Stimulated activated naive B cell treated with anti-CD40 and anti-IgM and Interleukin-4, amounts not matched to agents 10 μg/mL and 1 μg/mL and 100 μg/mL, for 72 hours (primary cell): ENCODE measurements at places on chromosomes 11 and 22.

- no peak for DNase-seq
Observed at GRCh38 chr11:61956191-61957020, 6.3 kb downstream of the BEST1 start.

- DNase-seq: no peak
Observed at GRCh38 chr11:69892986-69893555, 73.9 kb upstream of the FGF3 start.

DNA sequence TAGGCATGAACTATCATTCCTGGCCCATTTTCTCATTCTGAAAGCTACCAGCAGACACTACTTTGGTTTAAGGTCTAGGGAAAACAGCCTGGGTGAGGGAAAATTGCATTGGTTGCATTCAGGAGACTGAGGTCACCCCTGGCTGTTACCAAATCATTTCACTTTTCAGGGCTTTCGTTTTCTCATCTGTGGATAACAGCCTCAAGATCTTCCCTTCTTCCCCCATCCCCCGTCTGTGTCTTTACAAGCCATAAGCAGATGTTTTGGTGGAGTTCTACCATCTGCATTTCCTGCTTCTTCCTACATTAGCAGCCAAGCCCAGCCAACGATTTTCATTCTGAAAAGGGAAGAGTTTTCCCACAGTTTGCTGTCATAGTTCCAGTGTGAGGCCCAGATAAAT lies 130.4 kb downstream of the HIPK3 start:
- DNase-seq: no peak

- no peak for DNase-seq
Observed at GRCh38 chr11:32830413-32830738, 649 bp downstream of the PRRG4 start.

- DNase-seq: no peak
Observed at GRCh38 chr11:31812383-31813381, 1.6 kb upstream of the PAX6 start.

DNA sequence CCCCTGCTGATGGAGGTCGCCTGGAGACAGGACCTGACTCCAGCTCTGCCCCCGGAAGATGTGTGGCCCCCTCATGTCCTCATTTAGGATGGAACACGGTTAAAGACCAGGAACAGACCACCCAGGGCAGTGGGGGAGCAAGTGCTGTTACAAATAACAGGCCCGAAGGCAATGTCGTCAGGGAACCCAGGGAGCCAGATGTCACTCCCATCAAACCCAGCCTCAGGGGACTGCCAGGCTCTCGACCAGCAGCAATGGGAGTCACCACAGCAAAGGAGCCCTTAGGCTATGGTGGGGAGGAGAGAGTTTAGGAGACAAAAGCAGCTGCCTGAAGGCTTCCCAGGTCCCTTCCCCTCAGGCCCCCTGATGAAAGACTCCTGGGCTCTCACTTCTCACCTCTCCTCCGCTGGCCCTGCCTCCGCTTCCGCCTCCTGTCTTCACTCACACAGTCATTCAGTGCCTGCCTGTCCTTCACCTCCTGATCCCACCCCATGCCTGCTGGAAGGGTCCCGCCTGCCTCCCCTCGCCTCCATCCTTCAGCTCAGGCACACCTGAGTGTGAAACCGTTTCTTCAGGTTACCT lies 4.4 kb downstream of the RPS19BP1 start:
- DNase-seq: no peak

GRCh38 chr22:34502821-34503220 lies 563.1 kb upstream of the ISX start:
- no peak for DNase-seq

DNA sequence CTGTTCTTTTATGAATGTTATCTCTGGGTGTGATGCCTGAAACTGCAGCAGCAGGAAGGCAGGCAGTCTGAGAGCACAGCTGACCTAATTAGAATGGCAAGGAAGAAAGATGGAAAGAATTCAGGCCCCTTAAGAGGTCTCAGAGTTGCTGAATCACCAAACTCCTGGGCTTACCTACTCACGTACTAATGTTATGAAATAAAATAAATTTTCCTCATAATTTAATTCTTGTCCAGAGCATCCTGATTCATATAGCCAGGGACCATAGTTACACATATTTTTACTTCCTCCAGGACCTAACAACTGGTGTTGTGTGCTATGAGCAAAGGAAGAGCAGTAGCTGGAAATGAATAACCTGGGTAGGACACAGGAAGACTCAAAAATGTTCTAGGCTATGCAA lies 41.9 kb downstream of the SNX19 start:
- no peak for DNase-seq

DNA sequence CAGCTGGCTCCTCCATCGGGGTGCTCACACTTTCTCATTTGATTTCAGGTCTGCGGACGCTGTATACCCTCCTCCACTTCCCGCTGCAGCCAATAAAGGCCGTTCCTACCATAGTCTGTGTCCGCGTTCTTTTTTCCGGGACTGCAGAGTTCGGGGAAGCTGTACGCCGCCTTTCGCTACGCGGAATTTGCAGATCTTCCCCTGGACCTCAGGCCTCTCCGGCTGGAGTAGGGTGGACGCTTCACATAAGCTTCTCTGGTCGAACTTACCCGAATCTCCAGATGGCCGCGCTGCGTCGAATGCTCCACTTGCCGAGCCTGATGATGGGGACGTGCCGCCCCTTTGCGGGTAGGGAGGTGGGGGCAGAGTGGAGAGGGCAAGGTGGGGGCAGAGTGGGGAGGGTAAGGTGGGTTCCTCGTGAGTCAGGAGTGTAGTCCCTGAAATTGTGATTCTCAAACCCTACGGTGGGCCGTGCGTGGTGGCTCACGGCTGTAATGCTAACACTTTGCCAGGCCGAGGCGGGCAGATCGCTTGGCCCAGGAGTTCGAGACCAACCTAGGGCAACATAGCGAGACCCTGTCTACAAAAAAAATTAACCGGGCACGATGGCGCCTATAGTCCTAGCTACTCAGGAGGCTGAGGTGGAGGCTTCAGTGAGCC lies 617 bp downstream of the CSKMT start:
- peak; percentile 28 for DNase-seq

- peak; percentile 26 for DNase-seq
Observed at GRCh38 chr11:44530413-44531115, 34.9 kb upstream of the CD82 start.

GRCh38 chr11:134742224-134742612 lies 330.2 kb upstream of the B3GAT1 start:
- DNase-seq: no peak

DNA sequence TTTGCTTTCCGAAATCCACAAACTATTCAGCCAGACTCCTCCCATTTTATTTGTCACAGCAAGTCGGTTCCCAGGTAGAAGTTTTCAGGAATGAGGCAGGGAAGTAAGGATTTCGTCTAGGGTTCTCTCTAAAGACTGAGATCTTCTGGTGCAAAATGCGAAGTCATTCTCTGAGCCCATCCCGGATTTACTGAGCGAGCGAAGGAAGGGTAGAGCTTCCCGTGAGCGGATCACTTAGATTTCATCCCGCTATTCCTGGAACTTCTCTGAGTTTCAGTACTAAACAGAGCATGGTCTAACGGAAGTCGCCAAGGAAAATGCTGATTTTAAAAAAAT lies 3.1 kb upstream of the CALCA start:
- DNase-seq: no peak

- DNase-seq: no peak
Observed at GRCh38 chr11:20089796-20090653, 70.2 kb downstream of the DBX1 start.

DNA sequence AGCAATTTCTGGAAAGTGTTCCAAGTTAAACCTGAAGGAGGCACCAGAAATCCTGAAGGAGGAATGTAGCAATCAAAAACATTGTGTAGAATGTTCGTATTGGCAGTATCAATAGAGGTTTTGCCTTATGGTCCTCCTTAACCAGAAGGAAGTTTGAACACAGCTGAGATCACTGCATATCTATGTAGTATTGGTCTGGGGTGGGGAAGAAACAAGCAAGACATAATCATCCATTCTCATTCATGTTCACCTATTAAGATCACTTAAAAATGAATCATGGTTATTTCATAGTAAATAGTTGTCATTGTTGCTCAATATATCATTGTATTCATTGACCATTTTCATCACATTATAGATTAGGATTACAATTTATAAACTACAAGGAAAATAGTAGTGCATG lies 160.5 kb downstream of the DDX10 start:
- DNase-seq: no peak
